Thoracic aorta (tissue), 2 donors: ENCODE measurements at places on chromosomes 7 and 10. TPM values are rescaled to one million over a fixed set of nuclear protein-coding genes. Genes with fewer than 3 reads are reported as not detected.

- H3K27ac ChIP-seq = no peak overlapping the region
- no peak overlapping the region for H3K4me3 ChIP-seq
- H3K36me3 ChIP-seq = no peaks in the 10 kb centered on the region
- H3K27me3 ChIP-seq = no peaks in the 10 kb centered on the region
Observed at GRCh38 chr7:13749636-13750035, 239.8 kb downstream of the ETV1 start.

The PNLIP gene
- 1.7 TPM for total RNA-seq

DNA sequence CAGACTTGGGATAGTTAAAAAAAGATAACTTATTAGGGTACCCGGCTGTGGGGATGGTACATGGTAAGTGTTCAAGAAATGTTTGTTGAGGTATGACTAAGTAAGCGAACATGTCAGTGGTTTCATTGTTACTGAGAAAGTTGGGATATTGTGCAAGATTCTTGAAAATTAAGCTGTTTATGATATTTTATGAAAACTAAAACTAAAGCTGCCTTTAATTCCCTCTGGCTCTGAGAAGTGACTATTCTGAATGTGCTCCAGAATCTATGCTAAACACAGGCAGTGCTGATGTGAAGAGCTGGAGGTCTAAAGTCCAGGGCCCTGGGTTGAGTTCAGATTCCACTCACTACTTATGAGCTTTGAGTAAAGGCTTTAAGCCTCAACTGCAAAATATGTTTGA lies 72.9 kb downstream of the AOAH start:
- no peaks in the 10 kb centered on the region for H3K27me3 ChIP-seq
- no peak overlapping the region for H3K27ac ChIP-seq
- no peaks in the 10 kb centered on the region for H3K4me1 ChIP-seq
- H3K36me3 ChIP-seq = no peaks in the 10 kb centered on the region
- no peak overlapping the region for H3K4me3 ChIP-seq
- DNase-seq = no peak

DNA sequence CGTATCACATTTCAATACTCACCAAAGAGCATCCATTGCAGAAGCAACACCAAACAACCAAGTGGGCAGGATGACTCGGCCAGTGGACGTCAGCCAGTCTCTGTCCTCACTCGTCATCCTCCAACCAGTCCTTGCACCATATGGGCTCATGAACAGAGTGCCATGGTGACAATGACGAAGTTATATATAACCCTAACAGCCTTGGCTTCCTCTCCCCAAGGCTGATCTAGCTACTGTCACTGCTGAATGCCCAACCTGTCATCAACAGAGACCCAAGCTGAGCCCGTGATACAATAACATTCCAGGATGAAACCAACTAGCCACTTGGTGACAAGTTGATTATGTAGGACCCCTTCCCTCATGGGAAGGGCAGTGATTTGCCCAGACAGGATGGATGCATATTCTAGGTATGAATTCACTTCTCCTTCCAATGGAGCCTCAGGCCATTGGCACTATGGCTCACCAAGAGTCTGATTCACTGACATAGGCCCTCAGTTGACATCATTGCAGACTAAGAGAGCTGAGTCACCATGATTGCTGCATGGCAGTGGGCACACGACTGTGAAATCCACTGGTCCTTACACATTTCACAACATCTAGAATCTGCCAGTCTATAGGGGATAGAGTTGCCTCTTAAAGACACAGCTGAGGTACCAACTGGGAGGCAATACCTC lies 26.3 kb upstream of the PPIF start:
- peaks cover 13% of the 10 kb centered on the region for H3K4me1 ChIP-seq
- no peaks in the 10 kb centered on the region for H3K36me3 ChIP-seq
- no peak overlapping the region for H3K27ac ChIP-seq
- H3K4me3 ChIP-seq = no peak overlapping the region
- H3K27me3 ChIP-seq = no peaks in the 10 kb centered on the region

The JAKMIP3 gene
- 0.42 TPM for total RNA-seq

The KCNIP2 gene
- 1.2 TPM for total RNA-seq

DNA sequence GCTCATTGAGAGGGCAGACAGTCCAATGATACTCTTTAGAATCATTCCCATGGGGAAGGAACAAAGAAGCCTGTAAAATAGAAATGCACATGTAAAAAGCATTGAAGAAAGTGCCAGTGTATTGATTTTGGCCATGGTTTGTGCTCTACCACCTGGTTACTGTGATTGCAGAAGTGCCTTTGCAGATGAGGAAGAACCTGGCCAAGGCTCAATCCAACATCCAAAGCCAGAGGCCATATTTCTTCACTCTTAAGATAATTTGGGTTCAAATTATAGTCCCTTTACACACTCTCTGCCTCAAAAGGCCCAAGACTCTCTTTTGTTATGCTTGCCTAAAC lies 122.1 kb downstream of the EGFR start:
- peaks cover 3% of the 10 kb centered on the region for H3K4me1 ChIP-seq
- no peaks in the 10 kb centered on the region for H3K27me3 ChIP-seq
- H3K36me3 ChIP-seq = peaks cover 7% of the 10 kb centered on the region
- no peak overlapping the region for H3K4me3 ChIP-seq
- no peak overlapping the region for H3K27ac ChIP-seq
- DNase-seq = no peak

The ZNF37A gene
- 18.4 TPM for total RNA-seq

GRCh38 chr10:5563991-5564536 lies 39.3 kb downstream of the CALML3 start:
- H3K36me3 ChIP-seq = no peaks in the 10 kb centered on the region
- peaks cover 14% of the 10 kb centered on the region for H3K4me1 ChIP-seq
- DNase-seq = no peak
- H3K27me3 ChIP-seq = no peaks in the 10 kb centered on the region
- peak overlapping the region; percentile 15 for H3K4me3 ChIP-seq

- H3K4me1 ChIP-seq = no peaks in the 10 kb centered on the region
- no peak for DNase-seq
- no peak overlapping the region for H3K4me3 ChIP-seq
- H3K27ac ChIP-seq = no peak overlapping the region
Observed at GRCh38 chr7:70043015-70043538, 444.8 kb downstream of the AUTS2 start.

The IFIT1B gene
- total RNA-seq = not detected
